ENCODE measurements at places on chromosomes 12 and 14. TPM values are rescaled to one million over a fixed set of nuclear protein-coding genes. Genes with fewer than 3 reads are reported as not detected.

- peak; percentile 58 for DNase-seq
These were observed 10.9 kb upstream of the KRT77 start for GRCh38 chr12:52713960-52714886.

SOAT2 gene
- not detected for total RNA-seq

PTGDR gene
- total RNA-seq = not detected

GRCh38 chr12:13147688-13148484 is 44.4 kb upstream of the GSG1 start:
- no peak for DNase-seq
